ENCODE measurements at places on chromosomes 2 and 18.

DNA sequence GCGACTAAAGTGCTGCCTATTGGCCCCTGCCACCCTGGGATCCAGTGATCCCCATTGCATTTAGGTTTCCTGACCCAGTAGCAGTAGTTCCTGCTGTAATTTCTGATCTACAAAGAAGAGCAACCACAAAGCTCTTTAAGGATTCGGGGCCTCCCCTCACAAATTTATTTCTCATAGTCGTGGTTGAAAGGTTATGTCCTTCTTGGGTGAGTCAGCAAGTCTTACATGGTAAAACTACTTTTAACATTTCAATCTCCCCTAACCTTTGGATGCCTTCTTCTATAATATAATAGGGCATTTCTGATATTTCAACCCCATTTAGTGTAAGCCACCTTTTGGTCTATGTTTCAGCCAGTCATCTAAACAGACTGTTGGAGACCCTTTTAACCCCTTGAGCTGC, 14.9 kb downstream of the PIKFYVE start:
- no peak for DNase-seq

DNA sequence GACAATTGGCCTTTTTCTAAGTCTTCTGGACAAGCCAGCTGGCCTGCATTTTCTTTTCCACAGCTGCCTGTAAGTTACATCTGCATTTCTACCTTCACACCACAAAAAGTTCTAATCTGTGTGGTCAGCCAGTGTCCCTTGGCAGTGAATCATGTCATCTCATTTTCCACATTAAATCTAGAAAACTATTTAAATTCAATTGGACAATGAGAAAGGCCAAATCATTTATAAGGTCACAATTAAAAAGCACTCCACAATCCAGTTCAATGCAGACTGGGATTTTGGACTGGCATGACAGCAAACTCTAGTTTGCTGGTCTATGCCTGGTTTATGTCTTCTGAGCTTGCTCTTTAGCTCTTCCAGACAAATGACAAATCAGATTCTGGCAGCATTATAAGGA, 494.2 kb upstream of the SPHKAP start:
- DNase-seq: no peak

GRCh38 chr18:42611134-42611533, 504.4 kb downstream of the RIT2 start:
- no peak for DNase-seq

GRCh38 chr2:198753101-198753500, 704.6 kb downstream of the SATB2 start:
- no peak for DNase-seq

- DNase-seq: no peak
Measured at GRCh38 chr2:219542931-219543595, 546 bp downstream of the CHPF start.

GRCh38 chr2:65357959-65358294, 74.5 kb downstream of the SPRED2 start:
- DNase-seq: peak; percentile 55
